T follicular helper cell (primary cell): ENCODE measurements at places on chromosomes 5 and 9.

DNA sequence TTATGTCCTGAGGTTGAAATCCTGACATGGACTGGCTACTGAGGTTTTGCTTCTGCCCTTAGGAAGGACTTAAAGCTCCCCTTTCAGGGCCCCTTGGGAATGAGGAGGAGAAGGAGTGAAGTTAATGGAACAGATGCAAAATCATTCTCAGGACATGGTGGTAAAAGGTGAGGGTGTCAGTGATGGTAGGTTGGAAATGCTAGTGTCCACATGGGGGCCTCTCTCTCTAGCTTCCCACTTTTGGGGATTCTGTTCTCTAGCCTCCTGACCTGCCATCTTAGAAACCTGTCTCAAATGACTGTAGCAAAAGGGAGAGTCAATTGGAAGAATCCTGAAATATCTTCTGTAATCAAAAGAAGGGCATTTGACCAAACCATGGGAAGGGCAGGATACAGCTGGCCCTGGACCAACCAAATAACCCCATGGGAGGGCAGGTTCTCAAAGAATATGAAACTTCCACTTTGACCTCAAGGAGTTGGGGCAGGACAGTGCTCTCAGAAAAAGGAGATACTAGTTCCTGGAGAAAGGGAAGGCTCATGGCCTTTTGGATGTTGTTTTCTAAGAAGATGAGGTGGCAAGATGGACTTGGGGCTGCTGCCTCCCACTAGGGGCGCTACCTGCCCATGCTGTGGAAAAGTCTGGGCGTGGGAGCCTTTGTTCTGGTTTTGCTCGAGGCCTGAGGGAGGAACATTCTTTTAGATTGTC, 21.2 kb upstream of the MLANA start:
- DNase-seq: no peak

DNA sequence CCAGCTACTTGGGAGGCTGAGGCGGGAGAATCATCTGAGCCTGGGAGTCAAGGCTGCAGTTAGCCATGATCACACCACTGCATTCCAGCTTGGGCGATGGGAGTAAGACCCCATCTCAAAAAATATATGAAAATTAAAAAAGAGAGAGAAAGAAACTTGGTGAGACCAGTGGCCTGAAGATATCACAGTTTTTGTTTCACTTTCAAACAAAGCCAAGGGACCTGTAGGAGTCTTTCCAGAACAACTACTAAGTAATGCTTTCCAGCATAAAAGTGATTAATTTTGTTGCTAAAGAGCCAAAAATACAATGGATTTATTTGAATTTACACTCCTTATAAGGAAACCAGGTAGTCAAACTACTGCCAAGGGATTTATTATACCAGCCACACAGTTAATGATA, 23.5 kb downstream of the GKAP1 start:
- DNase-seq: no peak

- no peak for DNase-seq
Measured at GRCh38 chr5:10482791-10483530, 41.3 kb downstream of the ROPN1L start.

- DNase-seq: no peak
Measured at GRCh38 chr9:7436754-7437153, 362.8 kb downstream of the DMAC1 start.

- no peak for DNase-seq
Measured at GRCh38 chr9:72794946-72795345, 157.9 kb downstream of the ALDH1A1 start.

DNA sequence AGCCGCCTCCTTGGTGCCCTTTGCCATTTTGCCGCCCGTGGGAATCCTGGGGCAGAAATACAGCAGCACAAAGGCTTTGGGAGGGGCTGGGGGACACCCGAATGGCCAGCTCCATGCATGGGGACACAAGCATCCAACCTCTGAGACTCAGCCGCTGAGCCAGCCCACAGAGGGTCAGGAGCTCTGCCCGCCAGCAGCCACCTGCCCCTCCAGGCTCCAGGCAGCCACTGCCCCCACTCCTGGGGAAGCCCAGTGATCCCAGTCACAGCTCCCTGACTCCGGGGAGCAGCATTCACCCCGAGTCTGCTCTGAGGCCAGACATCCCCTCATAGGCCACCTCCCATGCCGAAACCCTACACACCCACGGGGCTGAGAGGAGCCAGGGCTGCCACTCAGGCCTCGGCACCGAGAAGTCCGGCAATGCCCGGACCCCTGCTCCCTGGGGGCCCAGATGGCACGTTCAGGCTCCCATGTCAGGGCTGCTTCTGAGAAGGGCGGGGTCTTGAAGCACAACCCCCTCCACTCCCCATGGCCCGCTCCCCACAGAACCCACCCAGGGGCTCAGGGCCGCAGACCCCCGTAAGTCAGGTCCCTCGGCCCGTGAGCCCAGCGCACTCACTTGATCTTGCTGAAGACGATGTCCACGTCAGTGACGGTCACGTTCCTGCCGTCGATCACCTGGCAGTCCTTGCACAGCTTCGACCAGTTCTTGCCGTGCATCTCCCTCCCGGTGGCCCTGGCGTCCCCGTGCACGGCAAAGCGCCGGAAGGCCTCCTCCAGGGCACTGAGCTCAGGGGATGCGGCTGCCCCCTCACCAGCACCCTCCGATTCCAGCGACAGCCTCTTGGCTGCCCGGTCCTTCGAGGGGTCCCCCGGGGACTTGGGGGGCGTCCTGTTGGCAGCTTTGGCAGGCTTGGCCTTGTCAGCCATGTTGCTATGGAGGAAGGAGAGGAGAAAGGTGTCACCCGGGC, 15.7 kb downstream of the TPPP start:
- no peak for DNase-seq

DNA sequence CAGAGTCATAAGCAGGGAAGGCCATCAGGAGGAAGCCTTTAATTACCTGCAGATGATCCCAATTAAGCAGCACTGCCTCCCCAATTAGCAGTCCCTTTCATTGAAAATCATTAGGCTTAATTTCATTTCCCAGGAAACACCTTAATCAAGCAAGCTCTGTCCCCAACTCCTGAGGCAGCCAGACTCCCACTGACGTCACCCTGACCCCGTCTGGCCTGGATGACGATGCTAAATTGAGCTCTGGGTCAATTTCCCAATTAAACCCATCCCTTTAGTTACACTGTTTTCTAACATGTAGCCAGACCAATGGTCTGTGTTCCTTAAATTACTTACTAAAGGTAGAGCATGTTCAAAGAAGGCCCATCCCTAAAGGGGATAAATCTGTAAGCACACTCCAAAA, 84.0 kb upstream of the SPOCK1 start:
- DNase-seq: no peak

- no peak for DNase-seq
Measured at GRCh38 chr9:114399381-114399780, 11.6 kb upstream of the AKNA start.

- no peak for DNase-seq
Measured at GRCh38 chr9:4464911-4465513, 25.3 kb upstream of the SLC1A1 start.

DNA sequence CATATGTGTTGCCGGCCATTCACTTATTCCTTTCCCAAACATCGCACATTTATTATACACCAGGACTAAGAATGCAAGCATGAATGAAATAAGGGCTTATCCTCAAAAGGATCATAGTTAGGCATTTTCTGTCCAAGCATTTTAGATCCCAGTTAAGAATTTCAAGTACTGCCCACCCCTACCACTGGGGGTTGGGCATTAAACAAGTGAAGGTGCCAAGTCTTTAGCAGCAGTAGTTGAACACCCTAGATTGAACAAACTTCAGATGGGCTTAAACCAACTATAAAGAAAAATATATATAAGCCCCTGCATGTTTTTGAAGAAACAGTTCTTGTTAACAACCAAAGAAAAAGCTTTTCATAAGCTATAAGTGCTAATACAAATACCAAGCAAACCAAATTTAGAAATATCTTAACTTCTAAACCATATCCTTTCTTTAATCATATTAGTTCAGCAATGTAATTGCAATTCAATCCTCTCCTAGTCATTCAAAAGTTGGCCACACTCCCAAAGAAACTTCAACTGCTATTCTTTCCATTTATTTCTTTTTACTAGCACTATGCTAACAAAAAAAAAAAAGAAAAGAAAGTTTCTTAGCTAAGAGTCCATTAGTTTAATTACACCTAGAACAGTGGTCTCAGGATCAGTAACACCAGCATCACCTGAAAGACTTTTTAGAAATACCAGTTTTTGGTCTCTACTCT, 149.8 kb downstream of the MLLT3 start:
- no peak for DNase-seq

DNA sequence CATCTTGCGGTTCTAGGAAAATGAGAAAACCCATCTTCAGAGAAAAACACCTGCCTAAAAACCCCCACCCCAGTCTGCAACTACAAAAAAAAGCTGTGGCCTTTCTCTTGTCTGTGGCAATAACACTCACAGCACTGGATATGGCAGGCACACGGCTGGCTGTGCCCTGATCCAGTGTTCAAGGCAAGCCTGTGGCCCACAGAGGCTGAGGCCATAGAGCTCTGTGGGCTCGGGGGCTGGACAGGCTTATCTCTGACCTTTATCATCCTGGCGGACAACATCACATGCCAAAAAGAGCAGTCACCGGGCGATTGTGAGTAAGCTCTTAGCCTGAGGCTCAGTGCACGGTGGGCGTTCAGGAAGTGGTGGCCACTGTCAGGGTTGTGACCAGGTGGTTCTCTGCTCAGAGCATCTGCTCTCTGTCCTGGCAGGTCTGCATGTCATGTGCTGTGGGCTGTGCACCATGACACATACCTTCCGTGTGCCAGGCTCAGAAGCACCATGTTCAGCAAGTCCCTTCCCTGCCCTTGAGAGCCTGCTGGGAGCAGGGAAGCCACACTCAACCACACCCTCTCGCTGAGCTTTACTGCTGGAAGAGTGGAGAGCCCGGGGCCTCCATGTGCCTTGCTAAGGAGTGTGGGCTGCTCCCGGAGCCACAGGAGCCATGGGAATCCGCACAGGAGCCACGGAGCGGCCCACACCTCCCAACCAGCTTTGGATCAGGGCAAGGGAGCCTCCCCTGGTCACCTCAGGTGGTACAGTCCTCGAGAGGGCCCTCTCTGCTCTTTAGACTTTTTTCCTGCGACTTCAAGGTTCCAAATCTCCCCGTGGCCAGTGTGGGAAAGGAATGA, 34.6 kb upstream of the WDR38 start:
- no peak for DNase-seq

DNA sequence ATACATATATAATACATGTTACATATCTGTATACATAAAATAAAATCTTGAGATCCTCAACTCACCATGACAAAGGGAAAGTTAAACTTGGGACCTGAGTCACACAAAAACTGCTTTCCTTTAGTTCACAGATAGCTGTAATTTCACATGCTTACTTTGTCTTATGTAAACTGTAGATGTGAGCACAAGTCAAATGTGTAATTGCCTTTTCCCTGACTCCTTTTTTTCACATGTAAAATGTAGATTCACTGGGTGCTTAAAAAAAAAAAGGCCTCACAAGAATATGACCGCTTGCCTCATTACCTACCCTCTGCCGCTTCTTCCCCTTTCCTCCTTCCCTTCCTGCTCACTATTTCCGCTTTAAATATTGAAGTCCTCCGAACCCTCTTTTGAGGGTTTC, 21.9 kb upstream of the FAM169A start:
- no peak for DNase-seq

GRCh38 chr5:32231929-32232328, 57.8 kb upstream of the GOLPH3 start:
- DNase-seq: no peak

GRCh38 chr5:14417276-14417730, 164.3 kb upstream of the OTULINL start:
- DNase-seq: no peak

GRCh38 chr9:111810908-111811307, 16.2 kb upstream of the SHOC1 start:
- DNase-seq: no peak

DNA sequence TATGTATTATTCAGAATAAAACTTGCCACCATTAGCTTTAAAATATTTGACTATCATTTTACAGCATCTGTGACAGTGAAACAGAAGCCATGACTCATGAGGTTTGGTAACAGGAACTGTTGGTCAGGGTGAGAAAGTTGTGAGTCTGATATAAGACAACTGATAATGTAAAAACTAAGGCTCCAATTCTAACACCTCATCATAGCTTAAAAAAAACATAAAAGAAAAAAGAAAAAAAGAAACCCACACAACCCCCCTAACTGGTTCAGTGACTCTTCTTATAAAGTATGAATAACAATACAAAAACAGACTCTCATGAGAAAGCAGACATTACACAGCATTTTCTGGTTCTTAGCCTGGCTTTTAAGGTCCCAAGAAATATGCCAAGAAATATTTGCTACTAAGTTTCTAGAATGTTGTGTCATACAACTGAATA, 85.8 kb downstream of the MRPS27 start:
- DNase-seq: no peak

GRCh38 chr5:37435261-37435660, 56.1 kb downstream of the WDR70 start:
- DNase-seq: no peak

DNA sequence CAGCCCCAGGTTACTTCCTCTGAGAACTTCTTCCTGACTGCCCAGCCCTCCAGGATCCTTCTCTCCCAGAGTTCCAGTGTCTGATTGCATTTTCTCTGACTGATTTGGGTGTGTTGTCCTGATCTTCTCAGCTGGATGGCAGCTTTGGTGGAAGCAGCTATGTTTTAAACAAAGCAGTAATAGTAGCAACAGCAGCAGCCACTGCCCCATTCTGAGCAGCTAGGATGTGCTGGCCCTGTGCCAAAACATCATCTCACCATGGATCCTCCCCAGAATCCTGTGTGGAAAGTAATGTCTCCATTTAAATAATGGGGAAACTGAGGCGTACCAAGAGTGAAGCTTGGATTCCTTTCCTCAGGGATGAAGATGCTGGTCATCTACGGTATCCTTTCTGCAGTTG, 46.4 kb upstream of the PSD2 start:
- DNase-seq: no peak

- DNase-seq: no peak
Measured at GRCh38 chr5:95859661-95860060, 37.1 kb upstream of the GLRX start.

- no peak for DNase-seq
Measured at GRCh38 chr5:151098768-151099121, 17.9 kb upstream of the TNIP1 start.
